Epithelial cell of prostate (primary cell): ENCODE measurements at places on chromosomes 4 and X.

GRCh38 chrX:97358941-97359340 is 475.2 kb downstream of the RPA4 start:
- DNase-seq: no peak

DNA sequence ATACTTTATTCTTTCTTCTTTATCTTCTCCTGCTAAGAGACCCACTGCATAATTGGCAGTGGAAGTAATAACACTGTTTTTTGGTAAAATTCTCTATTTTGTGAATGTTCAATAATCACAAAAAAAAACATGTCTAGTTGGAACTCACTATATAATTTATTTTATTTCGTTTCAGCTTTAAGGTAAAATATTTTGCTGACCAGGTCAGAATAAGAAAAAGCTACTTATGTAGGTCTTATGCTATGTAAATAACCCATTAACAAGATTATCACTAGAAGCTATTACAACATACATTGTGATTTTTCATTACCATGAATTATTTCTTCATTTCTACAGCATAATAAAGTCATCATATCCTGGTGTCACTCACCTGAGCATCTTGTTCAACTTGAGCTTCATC is 19.3 kb downstream of the ANXA5 start:
- no peak for DNase-seq

GRCh38 chr4:16133406-16133805 is 49.6 kb upstream of the PROM1 start:
- DNase-seq: no peak

DNA sequence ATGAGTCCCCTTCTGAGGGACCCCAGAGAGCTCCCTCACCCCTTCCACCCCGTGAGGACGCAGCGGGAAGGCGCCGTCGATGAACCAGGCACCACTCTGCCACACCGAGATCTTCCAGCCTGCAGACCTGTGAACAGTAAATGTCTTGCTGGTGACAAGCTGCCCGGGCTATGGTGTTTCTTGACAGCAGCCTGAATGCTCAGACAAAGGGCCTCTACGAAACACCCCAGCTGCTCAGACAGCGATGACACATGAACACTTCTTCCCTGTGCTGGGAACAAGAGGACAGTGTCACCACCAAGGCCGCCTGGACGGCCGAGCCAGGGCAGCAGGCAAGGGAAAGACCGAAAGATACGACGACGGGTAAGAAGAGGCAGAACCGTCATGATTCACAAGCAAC is 30.6 kb upstream of the GTPBP6 start:
- no peak for DNase-seq

GRCh38 chr4:121192013-121192412 is 27.9 kb upstream of the TNIP3 start:
- DNase-seq: no peak

- DNase-seq: no peak
Measured at GRCh38 chr4:86530183-86530582, 63.9 kb upstream of the PTPN13 start.

DNA sequence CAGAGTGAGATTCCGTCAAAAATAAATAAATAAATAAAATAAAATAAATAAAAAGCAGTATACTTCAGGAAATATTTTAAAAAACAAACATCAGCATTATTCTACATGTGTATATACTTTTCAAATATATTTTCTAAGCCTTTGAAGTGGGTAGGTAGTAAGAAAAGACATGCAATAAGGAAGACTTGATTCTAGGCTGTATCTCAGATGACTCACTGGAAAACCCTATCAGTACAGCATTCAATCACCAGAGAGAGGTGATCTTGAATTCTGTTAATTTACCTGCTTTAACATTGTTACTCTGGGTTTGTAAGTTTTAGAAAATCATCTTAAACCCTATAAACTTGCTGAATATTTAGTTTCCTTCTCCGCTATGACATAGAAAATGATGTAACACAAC is 106.6 kb upstream of the NAP1L5 start:
- DNase-seq: no peak

DNA sequence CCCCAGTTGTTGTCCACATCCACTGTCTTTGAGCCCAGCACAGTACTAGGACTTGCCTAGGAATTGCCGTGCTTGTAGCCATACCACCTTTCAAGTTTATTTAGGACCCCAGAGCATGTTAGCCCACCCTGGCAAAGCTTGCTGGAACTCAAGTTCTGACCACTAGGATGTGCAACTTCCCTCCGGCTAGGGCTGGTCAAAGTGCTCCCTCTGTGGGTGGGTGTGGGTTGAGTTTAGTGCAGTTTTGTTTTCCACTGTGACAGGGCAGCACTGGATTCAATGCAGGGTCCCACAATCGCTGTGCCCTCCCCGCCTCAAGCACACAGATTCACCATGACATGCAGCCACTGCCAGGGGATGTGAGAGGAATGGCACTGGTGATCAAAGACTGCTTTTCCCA is 96.0 kb downstream of the RASGEF1B start:
- no peak for DNase-seq

- no peak for DNase-seq
Measured at GRCh38 chr4:11876104-11876503, 447.4 kb upstream of the HS3ST1 start.

DNA sequence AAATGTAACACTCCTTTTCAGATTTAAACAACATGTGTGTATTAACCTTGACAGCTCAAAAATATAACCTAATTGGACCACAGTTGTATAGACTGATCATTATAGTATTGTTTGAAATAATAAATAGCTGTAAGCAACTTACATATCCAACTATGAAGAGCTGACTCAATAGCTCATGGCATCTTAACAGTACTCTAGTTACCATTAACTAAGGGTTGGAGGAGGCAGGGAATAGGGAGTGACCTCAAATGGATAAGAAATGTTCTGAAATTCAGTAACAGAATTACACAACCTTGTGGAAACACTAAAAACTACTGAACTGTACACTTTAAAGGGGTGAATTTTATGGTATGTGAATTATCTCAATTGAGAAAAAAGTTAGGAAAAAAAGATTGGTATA is 136.5 kb upstream of the CPEB2 start:
- no peak for DNase-seq

GRCh38 chr4:94976371-94977011 is 218.7 kb downstream of the BMPR1B start:
- DNase-seq: no peak

- DNase-seq: no peak
Measured at GRCh38 chr4:173991316-173991715, 292.2 kb downstream of the FBXO8 start.
